ENCODE measurements at places on chromosomes 6 and 20.

DNA sequence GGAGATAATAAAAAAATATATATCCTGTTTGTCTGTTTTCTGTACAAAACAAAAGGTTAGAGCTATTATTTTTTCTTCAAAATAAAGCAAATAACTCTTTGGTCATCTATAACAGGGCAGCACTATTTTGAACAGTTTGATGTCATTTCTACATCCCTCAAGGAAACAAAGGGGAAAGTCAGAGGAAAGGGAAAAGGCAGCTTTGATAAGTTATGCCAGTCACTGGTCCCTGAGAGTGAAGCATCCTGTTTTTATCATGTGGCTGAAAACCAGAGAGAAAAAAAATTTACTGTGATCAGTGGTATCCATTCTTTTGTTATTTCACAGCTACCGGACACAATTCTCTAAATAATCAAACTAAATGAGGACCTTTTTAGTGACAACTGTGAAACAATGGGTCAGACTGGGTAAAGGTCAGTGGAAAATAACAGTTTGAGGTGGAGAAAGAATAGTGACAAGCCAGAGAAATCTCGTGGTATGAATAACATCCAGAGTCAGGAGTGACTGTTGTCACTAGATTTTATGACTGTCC is 356.0 kb downstream of the HDGFL1 start:
- no peak for DNase-seq
- H3K4me3 ChIP-seq, result no peak overlapping the region

- no peak overlapping the region for H3K27ac ChIP-seq
- H3K36me3 ChIP-seq, result no peaks in the 10 kb centered on the region
- H3K4me1 ChIP-seq, result peaks cover 3% of the 10 kb centered on the region
- no peak for DNase-seq
Observed at GRCh38 chr20:17499041-17499440, 32.1 kb downstream of the BFSP1 start.

- H3K27ac ChIP-seq, result no peak overlapping the region
- H3K4me3 ChIP-seq, result no peak overlapping the region
- H3K27me3 ChIP-seq, result no peaks in the 10 kb centered on the region
- DNase-seq, result no peak
- H3K36me3 ChIP-seq, result 0 out of 2 replicates have a peak, but pooled peaks cover 3% of the 10 kb centered on the region
Observed at GRCh38 chr6:33718713-33719112, 7.2 kb upstream of the UQCC2 start.

GRCh38 chr20:15069355-15069754 is 731.9 kb upstream of the FLRT3 start:
- no peaks in the 10 kb centered on the region for H3K27me3 ChIP-seq
- no peak overlapping the region for H3K4me3 ChIP-seq
- H3K4me1 ChIP-seq, result peaks cover 4% of the 10 kb centered on the region

GRCh38 chr6:129269076-129269475 is 386.1 kb downstream of the LAMA2 start:
- H3K27ac ChIP-seq, result peak overlapping the region; percentile 42
- H3K4me1 ChIP-seq, result peaks cover 23% of the 10 kb centered on the region
- no peaks in the 10 kb centered on the region for H3K27me3 ChIP-seq
- no peaks in the 10 kb centered on the region for H3K36me3 ChIP-seq

GRCh38 chr20:23362392-23363256 is 642 bp downstream of the GZF1 start:
- H3K4me1 ChIP-seq, result peaks cover 18% of the 10 kb centered on the region
- peaks cover 35% of the 10 kb centered on the region for H3K36me3 ChIP-seq
- DNase-seq, result peak; percentile 72
- peak overlapping the region; percentile 72 for H3K4me3 ChIP-seq

DNA sequence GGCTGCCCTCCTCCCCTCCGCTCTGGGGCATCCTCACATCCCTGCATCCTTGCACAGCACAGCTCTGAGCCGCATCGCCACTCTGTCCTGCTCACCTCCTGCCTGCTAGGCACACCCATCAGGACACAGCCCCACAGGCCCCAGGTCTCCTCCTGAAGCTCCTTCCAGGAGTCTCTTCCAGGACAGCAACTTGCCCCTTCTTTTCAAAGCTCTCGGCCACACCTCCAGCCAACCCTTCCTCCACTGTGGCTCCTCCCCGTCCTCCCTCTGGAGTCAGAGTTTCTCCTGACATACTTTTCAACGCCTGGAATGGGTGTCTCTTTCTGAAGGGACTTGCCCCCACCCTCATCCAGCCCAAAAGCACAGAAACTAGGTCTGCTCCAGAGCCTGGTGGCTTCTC is 77.3 kb downstream of the SLC23A2 start:
- no peak for DNase-seq
- H3K4me3 ChIP-seq, result no peak overlapping the region
- peaks cover 5% of the 10 kb centered on the region for H3K36me3 ChIP-seq
- peaks cover 10% of the 10 kb centered on the region for H3K4me1 ChIP-seq
- no peak overlapping the region for H3K27ac ChIP-seq

- H3K27ac ChIP-seq, result no peak overlapping the region
- no peaks in the 10 kb centered on the region for H3K27me3 ChIP-seq
- no peaks in the 10 kb centered on the region for H3K4me1 ChIP-seq
- H3K4me3 ChIP-seq, result no peak overlapping the region
- DNase-seq, result no peak
- no peaks in the 10 kb centered on the region for H3K36me3 ChIP-seq
Observed at GRCh38 chr6:44869321-44869897, 458.7 kb upstream of the RUNX2 start.

DNA sequence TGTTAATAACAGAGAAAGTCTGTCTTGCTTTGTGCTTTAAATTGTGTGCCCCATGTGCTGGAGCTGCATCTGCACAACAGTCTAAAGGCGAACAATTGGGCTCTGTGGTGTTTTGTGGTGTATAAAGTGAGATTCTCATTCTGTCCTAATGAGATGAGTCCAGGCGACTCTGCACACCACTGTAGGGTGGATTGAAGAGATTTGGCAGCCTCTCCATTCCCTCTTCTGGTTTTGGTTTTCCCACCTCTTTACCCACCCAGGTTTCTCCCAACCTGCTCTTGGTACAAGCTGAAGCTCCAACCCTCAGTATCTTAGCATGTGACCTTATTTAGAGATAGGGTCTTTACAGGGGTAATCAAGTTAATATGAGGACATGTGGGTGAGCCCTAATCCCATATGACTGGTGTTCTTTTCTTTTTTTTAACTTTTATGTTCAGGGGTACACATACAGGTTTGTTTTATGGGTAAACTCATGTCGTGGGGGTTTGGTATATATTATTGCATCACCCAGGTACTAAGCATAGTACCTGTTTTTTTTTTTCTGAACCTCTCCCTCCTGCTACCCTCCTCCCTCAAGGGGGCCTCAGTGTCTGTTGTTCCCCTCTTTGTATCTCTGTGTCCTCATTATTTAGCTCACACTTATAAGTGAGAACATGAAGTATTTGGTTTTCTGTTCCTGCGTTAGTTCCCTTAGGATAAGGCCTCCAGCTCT is 217.6 kb upstream of the DTNBP1 start:
- H3K27me3 ChIP-seq, result no peaks in the 10 kb centered on the region
- peak overlapping the region; percentile 88 for H3K27ac ChIP-seq
- DNase-seq, result no peak
- peaks cover 48% of the 10 kb centered on the region for H3K4me1 ChIP-seq
- H3K36me3 ChIP-seq, result no peaks in the 10 kb centered on the region
- no peak overlapping the region for H3K4me3 ChIP-seq

GRCh38 chr6:71229477-71229876 is 59.1 kb upstream of the OGFRL1 start:
- peaks cover 17% of the 10 kb centered on the region for H3K4me1 ChIP-seq
- H3K27me3 ChIP-seq, result no peaks in the 10 kb centered on the region
- no peak overlapping the region for H3K27ac ChIP-seq

DNA sequence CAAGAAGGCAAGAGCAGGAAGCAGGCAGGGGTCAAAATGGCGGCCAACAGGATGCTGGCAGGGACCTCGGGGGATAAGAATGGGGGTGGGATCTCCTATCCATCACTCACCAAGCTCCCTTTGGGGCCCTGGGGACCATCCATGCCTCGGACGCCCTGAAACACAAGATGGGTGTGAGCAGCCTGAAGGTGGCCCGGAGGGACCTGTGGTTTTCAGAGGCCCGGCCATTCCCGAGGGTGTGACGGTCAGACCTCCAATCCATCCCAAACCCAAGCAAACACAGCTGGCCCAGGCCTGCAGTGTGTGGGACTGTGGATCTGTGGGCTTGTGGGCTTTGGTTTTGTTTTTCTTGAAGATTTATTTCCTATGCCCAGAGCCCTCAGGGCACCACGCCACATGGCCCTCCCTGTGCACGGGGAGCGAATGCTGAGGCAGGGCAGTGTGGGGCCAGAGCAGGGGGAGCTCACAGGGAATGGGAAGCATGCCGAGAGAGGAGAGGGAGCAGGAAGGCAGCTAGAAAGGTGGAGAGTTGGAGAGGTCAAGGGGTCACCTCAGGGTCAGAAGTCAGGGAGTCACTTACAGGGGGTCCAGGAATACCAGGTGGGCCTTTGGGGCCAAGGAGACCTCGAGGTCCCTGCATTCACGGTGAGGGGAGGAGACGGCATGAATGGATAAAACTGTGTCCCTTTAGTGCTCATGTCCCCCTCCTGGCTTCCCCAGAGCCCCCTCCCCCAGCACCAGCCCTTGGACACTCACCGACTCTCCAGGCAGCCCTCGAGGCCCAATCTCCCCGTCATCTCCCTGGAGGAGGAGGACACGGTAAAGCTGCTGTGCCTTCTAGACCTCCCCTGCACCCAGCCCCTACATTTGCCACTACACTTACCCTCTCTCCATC is 14.5 kb downstream of the COL11A2 start:
- no peaks in the 10 kb centered on the region for H3K27me3 ChIP-seq
- H3K27ac ChIP-seq, result peak overlapping the region; percentile 26
- H3K4me1 ChIP-seq, result peaks cover 14% of the 10 kb centered on the region
- H3K4me3 ChIP-seq, result peak overlapping the region; percentile 12
- H3K36me3 ChIP-seq, result no peaks in the 10 kb centered on the region

- no peak for DNase-seq
- no peak overlapping the region for H3K27ac ChIP-seq
- H3K27me3 ChIP-seq, result no peaks in the 10 kb centered on the region
- no peak overlapping the region for H3K4me3 ChIP-seq
Observed at GRCh38 chr20:32134026-32134425, 24.5 kb downstream of the TM9SF4 start.

DNA sequence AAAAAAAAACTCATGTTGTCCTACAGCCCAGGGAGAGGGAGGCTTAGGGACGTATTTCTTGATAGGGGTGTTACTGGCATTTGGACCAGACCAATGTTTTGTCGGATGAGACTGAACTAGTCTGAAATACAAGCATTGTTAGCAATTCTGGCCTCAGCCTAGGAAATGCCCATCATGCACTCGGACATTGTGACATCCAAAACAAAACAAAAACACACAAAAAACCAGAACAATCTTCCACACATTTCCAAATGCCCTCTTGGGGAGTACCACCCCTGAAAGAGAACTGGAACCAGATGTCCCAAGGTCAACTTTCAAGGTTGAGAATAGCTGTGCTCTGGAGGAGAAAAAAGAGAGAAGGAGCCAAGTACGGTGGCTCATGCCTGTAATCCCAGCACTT is 299.1 kb upstream of the JARID2 start:
- DNase-seq, result no peak
- no peaks in the 10 kb centered on the region for H3K36me3 ChIP-seq
- H3K4me3 ChIP-seq, result no peak overlapping the region
- H3K4me1 ChIP-seq, result no peaks in the 10 kb centered on the region
- H3K27ac ChIP-seq, result no peak overlapping the region
- H3K27me3 ChIP-seq, result no peaks in the 10 kb centered on the region

DNA sequence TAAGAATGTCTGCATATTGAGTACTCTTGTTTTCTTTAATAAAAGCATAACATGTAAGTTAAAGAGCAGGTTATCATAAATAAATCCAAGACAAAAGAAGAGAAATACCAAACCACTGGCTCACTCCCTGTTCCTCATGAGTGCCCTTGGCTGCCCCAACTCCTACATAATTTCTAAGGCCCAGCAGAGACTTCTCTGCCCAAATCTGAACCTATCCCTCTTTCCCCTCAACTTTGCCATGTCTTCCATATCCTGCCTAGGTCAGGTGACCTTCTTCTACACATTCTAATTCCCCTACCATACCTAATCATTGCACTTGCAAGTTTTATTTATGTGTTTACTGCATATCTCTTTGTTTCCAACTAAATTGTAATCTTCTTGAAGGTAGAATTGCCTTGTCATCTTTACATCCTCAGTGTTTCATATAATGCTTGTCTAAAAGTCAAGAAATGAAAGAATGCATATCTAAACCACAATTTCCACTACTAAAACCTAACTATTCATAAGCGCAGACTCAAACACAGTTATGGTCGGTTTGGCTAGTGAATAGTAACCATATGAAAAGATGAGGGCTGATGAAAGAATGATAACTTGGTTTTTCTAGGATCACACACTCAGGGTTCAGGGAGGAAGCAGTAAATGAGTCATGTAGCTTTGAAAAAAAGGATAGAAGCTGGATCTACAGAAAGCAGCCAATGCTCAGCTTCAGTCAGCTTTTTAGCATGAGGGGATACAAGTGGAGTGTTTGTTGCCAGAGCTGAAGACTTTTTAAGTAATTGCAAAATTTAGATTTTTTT is 53.3 kb upstream of the EYA4 start:
- H3K4me3 ChIP-seq, result no peak overlapping the region
- H3K4me1 ChIP-seq, result peaks cover 35% of the 10 kb centered on the region
- no peaks in the 10 kb centered on the region for H3K27me3 ChIP-seq
- H3K36me3 ChIP-seq, result no peaks in the 10 kb centered on the region
- no peak overlapping the region for H3K27ac ChIP-seq
- DNase-seq, result no peak

DNA sequence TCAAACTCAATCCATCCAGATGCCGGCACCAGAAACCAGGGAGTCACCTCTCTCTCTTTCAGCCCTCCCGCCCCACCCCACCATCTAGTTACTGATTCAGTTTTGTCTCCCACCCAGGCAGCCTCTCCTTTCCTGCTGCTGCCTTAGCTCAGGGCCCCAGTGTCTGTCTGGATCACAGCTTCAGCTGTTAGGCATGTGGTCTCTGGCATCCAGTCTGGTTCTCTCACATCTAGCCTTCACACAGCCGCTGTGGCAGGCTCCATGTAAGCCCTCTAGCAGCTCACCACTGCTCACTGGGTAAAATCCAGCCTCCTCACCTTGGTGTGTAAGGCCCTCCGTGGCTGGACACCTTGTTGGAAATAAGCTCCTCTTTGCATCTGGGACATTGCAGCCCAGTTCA is 21.3 kb downstream of the AARS2 start:
- peaks cover 16% of the 10 kb centered on the region for H3K27me3 ChIP-seq
- H3K4me3 ChIP-seq, result no peak overlapping the region
- H3K27ac ChIP-seq, result no peak overlapping the region

DNA sequence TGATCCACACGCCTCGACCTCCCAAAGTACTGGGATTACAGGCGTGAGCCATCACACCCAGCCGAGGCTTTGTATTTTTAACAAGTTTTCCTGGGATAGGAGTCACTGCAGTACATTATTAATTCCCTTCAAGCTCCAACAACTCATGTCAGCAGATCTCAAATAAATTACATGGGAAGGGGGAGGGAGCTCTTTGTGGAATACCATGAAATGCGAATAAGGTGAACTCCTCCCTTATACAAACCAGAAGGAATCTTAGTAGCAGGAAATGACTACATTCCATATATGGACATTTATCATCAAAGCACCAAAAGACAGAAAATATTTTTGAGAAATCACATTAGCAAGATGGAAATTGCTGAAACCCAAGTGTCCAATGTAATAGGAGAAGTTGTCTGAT is 2.9 kb downstream of the GSS start:
- no peak overlapping the region for H3K4me3 ChIP-seq
- DNase-seq, result no peak
- no peak overlapping the region for H3K27ac ChIP-seq
- peaks cover 18% of the 10 kb centered on the region for H3K36me3 ChIP-seq

Measured in SJCRH30 (cell line).